C1 segment of cervical spinal cord (tissue), 14 donors: ENCODE measurements at places on chromosomes 4 and X.

DNA sequence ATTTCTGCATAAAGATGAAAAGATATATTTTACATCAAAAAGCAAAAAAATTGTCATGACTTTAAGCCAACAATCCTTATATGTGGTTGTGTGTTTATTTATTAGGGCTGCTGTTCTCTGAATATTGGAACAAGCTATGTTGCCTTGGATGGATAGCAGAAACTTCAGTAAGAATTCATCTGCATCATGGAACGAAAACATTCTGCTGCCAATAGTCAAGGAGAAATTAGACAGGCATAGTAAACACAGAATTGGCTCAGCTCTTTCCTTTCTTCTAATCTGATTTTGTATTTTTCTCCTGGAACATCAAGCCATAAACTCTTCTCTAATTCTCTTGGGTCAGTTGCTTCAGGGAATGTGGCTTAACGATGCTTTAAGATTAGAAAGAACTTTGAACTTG lies 1257.0 kb downstream of the NLGN4X start:
- no peak for DNase-seq

- DNase-seq, result no peak
These were observed 23.9 kb downstream of the ADRA2C start for GRCh38 chr4:3790006-3790561.

- no peak for DNase-seq
These were observed 14.3 kb downstream of the SGMS2 start for GRCh38 chr4:107838861-107839565.

GRCh38 chr4:6955261-6955911 lies 45.8 kb downstream of the TBC1D14 start:
- DNase-seq, result no peak

DNA sequence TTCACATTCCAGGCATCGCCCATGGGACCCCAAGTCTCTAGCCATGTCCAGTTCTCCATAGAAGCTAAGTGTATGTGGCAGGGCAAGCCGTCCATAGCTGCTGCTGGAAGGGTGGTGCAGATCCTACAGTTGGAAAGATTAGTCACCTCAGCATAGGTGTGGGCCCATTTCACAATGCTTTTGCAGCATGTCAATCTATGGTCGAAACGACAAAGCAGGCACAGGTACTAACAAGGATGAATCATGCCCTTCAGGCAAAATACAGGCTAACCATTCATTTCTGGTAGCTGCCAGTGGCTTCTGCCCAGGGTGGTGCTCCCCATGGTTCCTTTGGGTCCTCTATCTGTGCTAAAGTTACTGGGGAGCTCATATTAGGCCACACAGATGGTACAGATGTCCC lies 225.2 kb downstream of the ADGRL3 start:
- DNase-seq, result no peak

DNA sequence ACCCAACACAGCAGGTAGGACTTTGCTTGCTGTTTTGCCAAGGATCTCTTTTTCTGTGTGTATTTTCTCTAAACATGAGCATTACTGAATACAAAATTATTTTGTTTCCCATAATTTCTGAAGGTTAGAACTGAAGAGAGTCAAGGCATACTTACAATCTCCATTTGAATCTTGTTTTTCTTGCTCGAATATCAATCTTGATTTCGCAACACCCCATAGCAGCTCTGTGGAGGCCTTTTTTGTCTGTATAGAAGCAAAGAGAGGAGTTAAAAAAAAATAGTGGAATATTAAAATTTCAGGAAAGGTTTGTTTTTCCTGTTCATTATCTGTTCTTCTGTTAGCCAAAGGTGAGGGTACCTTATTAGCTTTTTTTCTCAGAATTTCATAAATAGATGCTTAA lies 92.9 kb downstream of the TNIP2 start:
- DNase-seq, result no peak

DNA sequence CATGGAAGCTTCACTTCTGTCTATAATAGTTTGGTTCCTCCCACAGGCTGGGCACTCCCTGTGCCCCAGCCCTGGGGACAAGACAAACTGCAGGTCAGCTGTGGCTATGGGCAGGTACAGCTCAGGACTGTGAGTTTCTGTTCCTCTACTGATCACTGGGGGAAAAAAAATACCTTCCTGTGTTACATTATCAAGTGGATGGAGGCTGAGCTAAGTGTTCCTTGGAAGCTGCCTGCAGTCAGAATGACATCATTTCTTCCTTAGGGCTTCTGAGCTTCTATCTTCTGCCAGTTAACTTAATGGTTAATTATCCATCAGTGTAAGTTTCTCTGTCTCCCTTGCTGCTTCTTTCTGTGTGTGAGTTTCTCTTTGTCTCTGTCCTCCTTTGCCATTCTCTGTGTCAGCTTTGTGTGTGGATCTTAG lies 4.6 kb downstream of the RAB33A start:
- no peak for DNase-seq

- no peak for DNase-seq
These were observed 3.0 kb downstream of the ANK2 start for GRCh38 chr4:113052379-113052951.

DNA sequence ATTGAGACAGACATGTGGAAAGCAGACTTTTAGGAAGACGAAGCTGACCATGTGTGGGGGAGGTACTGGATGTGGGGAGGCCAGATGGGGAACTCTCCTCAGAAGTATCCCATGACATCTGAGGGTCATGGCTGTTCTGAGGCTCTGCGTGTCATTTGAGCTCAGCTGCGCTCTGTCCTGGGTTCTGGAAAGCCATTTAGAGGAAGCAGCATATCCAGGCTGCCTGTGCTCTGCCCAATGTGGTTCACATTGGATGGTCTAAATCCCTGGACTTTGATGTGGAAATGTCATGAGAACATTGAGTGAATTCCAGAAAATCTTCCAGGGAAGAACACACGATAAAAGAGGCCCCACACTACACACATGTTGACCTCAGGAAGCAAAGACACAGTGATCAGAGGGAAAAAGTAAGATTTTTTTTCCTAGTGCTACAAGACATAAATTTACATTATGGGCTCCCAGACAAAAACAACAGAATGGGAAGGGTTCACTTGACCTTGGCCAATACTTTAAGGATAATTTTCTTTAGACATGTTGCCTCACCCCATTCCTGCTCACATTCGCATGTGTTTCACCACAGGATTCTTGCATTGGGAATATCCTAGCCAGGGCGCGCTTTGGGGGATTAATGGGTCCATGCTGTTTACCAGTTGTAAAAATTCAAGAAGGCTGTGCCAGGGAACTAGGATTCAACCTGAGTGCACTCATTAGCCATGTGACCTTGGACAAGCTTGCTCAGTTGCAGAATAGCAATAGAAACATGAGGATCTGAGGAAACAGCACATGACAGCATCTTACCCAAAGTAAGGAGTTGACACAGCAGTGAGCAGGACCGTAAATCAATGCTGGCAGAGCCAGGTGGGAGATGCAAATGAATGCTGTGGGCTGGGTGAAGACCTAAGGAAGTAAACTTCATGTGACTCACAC lies 73.2 kb upstream of the C1QTNF7 start:
- no peak for DNase-seq

DNA sequence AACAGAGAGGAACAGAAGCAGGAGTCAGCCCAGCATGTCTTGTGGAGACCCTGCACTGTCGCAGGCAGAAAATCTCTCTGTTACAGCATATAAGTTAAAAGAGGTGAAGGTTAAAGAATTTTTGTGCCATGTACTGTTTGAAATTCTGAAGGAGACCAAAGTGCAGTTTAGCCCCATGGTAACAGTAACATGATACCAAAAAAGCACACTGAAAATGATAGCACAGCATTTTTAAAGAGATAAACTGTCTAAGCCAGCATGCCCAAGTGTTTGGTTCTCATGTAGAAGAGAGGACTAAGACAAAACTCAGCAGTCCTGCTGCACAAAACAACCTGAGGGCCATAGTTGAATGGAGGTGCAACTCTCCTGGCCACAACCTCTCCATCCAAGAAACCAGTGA lies 41.9 kb upstream of the PARM1 start:
- DNase-seq, result no peak

GRCh38 chrX:253451-254297 lies 27.5 kb upstream of the PLCXD1 start:
- DNase-seq, result no peak

DNA sequence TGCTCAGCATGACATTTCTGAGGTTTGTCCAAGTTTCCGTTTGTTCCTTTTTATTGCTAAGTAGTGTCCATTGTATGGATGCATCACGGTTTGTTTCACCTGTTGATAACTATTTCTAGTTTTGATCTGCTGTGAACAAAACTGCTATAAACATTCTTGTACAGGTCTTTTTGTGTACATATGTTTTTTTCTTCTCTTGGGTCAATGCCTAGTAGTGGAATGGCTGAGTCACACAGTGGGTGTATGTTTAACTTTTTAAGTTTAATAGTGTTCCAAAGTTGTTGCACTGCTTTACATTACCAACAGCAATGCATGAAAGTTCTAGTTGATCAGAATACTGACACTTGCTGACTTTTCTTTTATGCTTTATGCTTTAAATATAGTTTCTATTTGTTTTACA lies 76.7 kb downstream of the MAOB start:
- no peak for DNase-seq

GRCh38 chrX:10079231-10079630 lies 77.5 kb upstream of the CLCN4 start:
- no peak for DNase-seq

DNA sequence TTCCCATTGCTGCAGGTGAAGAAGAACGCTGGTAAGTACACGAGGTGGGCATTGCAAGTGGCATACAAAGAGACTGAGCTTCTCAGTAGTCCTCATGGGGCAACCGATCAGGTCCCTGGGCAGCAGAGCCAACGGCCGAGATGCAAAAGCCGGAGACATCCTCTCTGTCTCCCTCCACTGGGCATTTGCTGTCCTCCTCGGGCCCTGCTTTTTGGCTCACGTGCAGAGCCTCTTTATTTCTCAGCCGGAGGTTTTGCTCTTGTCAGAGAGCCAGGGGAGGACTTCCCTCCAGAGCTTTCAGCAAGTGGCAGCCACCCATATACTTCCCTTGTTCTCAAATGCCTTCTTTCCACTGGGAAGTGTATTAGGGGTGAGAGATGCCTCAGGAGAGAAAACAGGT lies 18.0 kb downstream of the STARD8 start:
- no peak for DNase-seq

DNA sequence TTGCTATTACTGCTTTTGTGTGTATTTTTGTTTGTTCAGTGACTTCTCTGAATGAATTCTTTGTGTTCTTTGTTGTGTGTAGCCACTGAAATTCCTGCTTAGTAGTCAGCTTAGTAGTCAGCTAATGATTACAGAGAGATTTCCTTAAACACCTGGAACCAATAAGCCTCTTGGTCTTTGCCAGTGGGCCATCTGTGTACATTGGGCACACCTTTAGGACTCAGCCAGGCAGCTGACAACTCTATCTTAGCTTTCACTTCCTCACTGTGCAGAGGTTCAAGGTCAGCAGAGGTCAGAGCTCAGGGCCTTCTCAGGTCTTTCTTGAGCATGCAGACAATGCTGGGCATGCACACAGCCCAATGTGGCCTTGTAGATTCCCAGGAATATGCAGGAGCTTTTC lies 59.3 kb downstream of the RWDD4 start:
- DNase-seq, result no peak
